ENCODE measurements at places on chromosomes 5 and 9.

DNA sequence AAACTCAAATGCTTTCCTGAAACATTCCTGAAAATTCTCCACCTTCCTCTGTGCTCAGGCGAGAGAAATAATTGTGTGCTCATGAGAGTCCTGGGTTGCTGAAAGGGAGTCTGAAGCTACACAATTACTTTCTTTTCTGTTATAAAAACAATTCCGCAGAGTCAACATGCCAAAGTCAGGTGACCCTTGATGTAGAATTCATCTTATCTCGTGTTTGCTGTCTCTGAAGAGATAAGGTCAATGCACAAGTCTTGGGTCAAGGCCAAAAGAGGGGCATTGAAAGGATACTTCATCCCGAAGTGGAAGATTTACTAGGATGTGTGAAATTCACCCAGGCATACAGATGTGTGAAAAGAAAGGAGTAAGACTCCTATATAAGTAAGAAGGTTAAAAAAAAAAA lies 493.5 kb downstream of the SEMA5A start:
- DNase-seq, result no peak

DNA sequence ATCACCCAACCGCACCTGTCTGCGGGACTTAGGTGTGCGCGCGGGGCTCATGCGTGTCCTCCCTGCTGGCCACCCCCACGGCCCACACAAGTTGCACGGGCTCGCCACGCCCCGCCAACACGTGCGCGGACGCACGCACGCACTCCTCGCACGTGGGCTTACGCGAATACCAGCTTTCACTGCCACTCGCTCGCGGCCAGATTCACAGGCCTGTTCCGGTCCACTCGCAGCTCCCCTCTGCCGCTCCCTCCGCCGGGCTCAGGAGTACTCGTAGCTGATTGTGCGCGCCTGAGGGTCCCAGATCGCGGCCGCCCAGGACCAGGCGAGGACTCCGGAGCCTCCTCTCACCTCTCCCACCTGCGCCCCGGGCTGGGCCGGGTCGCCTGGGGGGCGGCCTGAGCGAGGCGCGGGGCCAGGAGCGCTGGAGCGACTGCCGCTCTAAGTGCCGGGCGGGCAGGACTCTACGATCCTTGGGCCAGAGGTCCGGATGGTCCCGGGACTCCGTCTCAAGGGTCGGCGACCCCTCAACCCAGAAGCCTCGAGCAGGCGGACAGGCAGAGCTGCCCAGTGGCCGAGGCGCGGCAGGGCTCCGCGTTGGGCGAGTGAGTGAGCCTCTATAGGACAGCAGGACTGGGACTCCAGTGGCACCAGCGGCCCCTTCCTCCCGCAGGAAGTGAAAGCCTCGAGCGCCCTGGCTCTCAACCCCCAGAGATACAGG lies 3.4 kb downstream of the PCDHGC5 start:
- no peak for DNase-seq

DNA sequence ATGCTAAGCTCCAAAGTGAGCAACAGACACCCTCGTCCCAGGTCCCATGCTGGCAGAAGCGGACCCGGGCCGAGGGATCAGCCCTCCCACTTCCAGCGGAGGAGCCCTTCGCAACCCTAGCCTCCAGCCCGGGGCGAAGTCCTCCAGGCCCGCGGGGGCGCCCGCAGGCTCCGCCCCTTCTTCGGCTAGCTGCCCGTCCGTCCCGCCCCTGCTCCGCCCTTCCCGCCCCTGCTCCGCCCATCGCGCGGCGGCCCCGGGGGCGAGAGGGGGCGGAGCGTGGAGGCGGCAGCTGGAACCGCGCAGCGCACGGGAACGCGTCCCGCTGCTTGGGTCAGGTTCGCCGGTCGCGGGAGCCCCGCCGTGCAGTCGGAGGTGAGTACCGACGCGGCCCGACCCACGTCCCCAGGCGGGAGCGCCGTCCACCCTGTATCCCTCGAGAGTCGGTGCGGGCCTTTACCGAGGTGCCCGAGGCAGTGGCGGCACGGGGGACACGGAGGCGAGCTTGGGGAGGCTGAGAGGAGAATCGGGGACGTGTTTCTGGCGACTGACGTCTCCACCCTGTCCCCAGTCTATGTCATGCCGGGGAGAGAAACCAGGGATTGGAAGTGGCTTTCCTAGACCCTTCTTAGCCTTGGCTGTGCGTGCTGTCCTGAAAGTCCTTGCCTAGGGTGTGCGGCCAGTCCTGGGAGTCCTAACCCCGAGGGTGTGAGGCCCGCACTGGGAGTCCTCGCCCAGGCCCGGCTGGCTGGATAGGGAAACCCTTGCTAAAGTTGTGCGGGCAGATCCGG lies at the start of gene ACO1:
Gene ACO1 (plus strand): TSS at position 280 of the 788 bp plus-strand sequence. CDS start 20,864 bp downstream, outside the sequence.
- peak; percentile 94 for DNase-seq

- no peak for DNase-seq
Measured at GRCh38 chr5:9716838-9717281, 86.7 kb upstream of the TAS2R1 start.

DNA sequence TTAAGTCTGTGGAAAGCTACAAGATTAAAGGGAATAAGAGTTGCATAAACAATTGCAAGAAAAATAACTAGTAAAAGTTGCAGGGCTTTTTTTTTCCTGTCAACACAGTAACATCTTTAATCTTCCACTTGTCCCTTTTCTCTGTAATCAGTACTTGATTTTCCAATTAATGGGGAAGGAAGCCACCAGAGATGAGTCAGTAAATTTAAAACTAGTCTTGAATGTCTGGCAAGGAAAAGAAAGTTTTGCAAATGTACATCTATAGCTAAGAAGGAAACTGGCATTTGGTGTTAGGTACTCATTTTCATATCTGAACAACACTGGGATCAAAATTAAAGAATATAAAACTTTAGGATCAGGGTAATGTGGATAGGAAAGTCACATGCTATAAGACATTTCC lies 17.1 kb downstream of the DAP start:
- no peak for DNase-seq

- DNase-seq, result no peak
Measured at GRCh38 chr5:114407783-114408182, 45.9 kb downstream of the KCNN2 start.

GRCh38 chr9:28808042-28808441 lies 1234.8 kb upstream of the C9orf72 start:
- no peak for DNase-seq
